ENCODE measurements at places on chromosomes 5 and 9.

- no peak overlapping the region for H3K27ac ChIP-seq
- no peaks in the 10 kb centered on the region for H3K4me1 ChIP-seq
- no peak for DNase-seq
- H3K4me3 ChIP-seq, result no peak overlapping the region
- no peaks in the 10 kb centered on the region for H3K36me3 ChIP-seq
- H3K27me3 ChIP-seq, result no peaks in the 10 kb centered on the region
Measured at GRCh38 chr9:78938821-78939220, 632.9 kb upstream of the TLE4 start.

DNA sequence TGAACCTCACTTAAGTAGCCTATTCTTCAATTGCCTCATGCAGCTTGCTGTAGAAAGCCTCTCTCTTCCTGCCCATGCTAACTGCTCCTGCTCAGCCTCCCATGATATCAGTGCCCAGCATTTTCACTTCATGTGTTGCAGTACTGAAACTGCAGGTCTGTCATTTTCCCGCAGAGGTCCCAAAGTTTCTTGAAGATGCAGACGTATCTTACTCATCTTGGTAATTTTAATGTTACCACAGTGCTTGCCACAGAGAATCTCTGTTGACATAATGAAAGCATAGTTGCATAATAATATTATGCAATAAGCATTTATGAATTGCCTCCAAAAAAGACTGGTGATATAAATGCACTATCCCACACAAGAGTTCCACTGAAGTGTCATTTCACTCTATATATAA, 561.1 kb upstream of the DAP start:
- H3K36me3 ChIP-seq, result no peaks in the 10 kb centered on the region
- no peaks in the 10 kb centered on the region for H3K4me1 ChIP-seq
- no peak for DNase-seq
- H3K27ac ChIP-seq, result no peak overlapping the region
- no peaks in the 10 kb centered on the region for H3K27me3 ChIP-seq
- H3K4me3 ChIP-seq, result no peak overlapping the region

DNA sequence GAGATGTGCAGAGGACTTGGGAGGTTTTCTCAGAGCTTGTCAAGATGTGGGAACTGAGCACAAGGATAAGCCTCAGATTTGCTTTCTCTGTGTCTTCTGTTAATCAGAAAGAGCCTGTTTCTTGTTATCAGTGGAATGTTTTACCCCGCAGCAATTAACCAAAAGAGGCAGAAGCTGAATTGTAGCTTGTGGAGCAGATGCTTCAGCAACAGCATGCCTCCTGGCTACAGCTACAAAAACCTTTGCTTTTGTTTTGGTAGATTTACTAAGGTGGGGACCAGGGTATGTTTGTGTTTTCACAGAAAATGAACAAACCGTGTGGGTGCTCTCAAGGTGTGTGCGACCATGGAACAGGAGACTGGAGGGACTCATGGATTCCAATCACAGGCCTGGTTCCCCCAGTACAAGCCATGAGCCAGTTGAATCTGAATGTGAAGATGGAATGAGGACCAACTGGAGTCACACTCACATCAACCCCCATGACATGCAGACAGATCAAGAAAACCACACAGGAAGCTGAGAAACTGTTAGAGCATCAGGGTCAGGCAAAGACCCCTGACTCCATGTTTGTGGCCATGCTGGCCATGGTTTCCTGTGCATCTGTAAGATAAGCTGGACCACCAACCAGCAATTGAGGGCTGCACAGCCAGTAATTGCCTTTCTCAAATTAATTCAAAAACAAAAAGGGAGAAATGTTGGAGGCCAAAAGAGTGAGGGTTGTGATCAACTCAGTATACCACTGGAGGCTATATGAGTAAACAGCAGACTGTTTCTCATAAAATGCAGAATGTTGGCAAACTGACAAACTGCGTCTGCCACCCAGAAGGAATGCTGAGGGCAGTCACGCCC, 6.9 kb downstream of the UGT3A2 start:
- peaks cover 30% of the 10 kb centered on the region for H3K27me3 ChIP-seq
- no peaks in the 10 kb centered on the region for H3K4me1 ChIP-seq
- no peaks in the 10 kb centered on the region for H3K36me3 ChIP-seq
- H3K27ac ChIP-seq, result no peak overlapping the region

- no peaks in the 10 kb centered on the region for H3K4me1 ChIP-seq
- no peak for DNase-seq
- H3K27me3 ChIP-seq, result no peaks in the 10 kb centered on the region
- H3K36me3 ChIP-seq, result no peaks in the 10 kb centered on the region
- H3K4me3 ChIP-seq, result no peak overlapping the region
- no peak overlapping the region for H3K27ac ChIP-seq
Measured at GRCh38 chr5:14928661-14929060, 57.1 kb upstream of the ANKH start.

DNA sequence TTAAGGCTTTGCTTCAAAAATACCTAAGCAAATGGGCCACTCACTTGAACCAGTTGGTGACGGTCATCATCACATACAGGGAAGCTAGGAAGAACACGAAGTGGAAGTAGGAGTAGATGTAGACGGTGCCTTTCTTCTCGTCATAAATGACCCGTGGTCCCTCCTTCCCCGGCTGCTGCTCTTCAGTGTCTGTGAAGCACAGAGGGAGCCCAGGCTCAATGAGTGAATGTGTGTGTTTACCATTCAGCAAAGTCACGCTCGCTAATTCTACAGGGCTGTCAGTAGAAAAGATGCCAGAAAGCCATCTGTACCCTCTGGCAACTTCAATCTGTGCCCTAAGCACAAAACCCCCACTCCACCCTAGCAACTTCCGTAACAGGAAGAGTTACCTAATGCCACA, 109.8 kb downstream of the SERINC5 start:
- no peak overlapping the region for H3K27ac ChIP-seq
- no peak for DNase-seq
- H3K4me1 ChIP-seq, result no peaks in the 10 kb centered on the region

GRCh38 chr5:176654856-176655255, 7.6 kb downstream of the TSPAN17 start:
- H3K27ac ChIP-seq, result no peak overlapping the region
- no peak overlapping the region for H3K4me3 ChIP-seq
- no peaks in the 10 kb centered on the region for H3K27me3 ChIP-seq
- no peaks in the 10 kb centered on the region for H3K36me3 ChIP-seq
- DNase-seq, result no peak

DNA sequence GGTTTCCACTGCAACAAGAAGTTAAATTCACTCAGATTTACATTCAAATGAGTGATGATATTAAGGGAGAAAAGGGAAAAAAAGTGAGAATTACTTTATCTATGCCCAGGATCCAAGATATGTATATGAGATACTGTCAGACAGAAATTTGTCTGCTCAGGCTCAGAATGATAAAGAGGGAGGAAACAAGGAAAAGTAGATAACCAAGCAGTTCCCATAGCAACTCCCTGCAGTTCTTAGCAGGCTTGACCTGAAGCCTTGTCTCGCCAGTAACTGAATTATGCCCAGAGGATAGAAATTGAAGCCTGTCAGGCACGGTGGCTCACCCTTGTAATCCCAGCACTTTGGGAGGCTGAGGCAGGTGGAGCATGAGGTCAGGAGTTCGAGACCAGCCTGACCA, 304.4 kb downstream of the TLE1 start:
- no peak for DNase-seq
- H3K36me3 ChIP-seq, result 0 out of 2 replicates have a peak, but pooled peaks cover 3% of the 10 kb centered on the region

DNA sequence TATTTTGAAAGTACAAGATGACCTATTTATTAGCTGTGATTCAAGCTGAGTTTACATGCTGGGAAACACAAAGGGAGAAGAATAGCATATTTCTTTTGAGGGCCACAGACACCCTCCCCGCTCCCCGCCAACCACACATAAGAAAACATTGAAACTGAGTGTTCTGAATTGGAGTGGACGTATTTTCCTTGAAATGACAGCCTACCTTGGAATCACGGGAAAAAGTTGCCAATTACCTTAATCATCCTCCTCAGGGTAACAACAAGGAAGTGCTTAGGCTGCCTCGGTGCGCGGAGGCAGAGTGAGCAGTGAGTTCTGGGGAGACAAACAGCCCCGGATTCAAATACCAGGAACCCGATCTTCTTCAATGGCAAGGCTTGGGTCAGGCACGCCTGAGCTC, 31.4 kb downstream of the CFAP77 start:
- DNase-seq, result no peak
- H3K27ac ChIP-seq, result no peak overlapping the region
- no peaks in the 10 kb centered on the region for H3K4me1 ChIP-seq
- peaks cover 85% of the 10 kb centered on the region for H3K27me3 ChIP-seq
- H3K4me3 ChIP-seq, result no peak overlapping the region

GRCh38 chr5:76816110-76816831, 2.6 kb upstream of the F2RL1 start:
- peaks cover 58% of the 10 kb centered on the region for H3K4me1 ChIP-seq
- H3K36me3 ChIP-seq, result 0 out of 2 replicates have a peak, but pooled peaks cover 4% of the 10 kb centered on the region
- H3K27me3 ChIP-seq, result no peaks in the 10 kb centered on the region
- no peak for DNase-seq
- peak overlapping the region; percentile 34 for H3K27ac ChIP-seq

GRCh38 chr5:74209571-74209970, 431.0 kb downstream of the ENC1 start:
- H3K27me3 ChIP-seq, result no peaks in the 10 kb centered on the region
- no peak overlapping the region for H3K4me3 ChIP-seq
- H3K27ac ChIP-seq, result no peak overlapping the region
- peaks cover 16% of the 10 kb centered on the region for H3K4me1 ChIP-seq
- no peaks in the 10 kb centered on the region for H3K36me3 ChIP-seq

DNA sequence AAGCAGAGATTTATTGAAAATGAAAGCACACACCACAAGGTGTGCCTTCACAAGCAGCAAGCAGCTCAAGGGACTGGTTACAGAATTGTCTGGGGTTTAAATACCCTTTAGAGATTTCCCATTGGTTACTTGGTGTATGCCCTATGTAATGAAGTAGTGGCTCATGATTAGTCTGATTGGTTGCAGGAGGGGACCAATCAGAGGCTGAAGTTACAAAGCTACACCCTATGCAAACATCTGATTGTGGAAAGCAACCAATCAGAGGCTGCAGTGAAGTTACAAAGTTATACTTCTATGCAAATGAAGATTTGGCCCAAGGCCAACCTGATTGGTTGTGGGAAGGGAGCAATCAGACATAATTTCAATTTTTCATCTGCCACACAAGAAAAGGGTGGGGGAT, 119.9 kb downstream of the C9orf152 start:
- H3K36me3 ChIP-seq, result no peaks in the 10 kb centered on the region
- no peaks in the 10 kb centered on the region for H3K27me3 ChIP-seq
- no peak overlapping the region for H3K4me3 ChIP-seq
- peaks cover 34% of the 10 kb centered on the region for H3K4me1 ChIP-seq
- no peak for DNase-seq

DNA sequence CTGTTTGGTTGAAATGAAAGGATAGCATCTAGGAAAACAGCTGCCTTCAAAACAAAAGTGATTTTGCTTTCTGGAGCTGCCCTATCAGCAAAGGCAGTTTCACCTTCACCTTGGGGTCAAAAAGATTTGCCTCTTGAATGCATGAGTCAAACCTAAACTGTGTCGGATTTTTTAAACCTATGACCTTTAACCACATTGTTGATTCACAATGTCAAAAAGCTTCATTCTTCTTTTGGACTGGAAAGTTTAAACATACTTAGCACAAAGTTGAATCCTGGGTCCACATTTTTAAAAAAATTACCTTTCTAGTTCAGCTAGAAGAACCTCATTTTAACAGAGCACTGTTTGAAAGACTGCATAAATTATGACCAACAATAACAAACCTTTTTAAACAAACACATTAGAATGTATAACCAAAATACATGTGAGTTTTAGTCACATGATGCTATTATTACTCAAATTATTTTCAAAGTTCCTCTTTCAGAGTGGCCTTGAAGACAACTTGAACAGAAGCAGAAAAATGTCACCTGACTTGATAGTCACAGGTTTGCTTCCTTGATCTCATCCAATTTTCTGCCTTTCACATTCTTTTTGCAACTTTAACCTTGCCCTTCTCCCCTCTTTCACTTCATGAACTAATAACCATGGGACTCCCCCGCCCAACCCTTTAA, 109.7 kb upstream of the LHFPL2 start:
- DNase-seq, result peak; percentile 39
- H3K27me3 ChIP-seq, result no peaks in the 10 kb centered on the region
- no peaks in the 10 kb centered on the region for H3K36me3 ChIP-seq
- peaks cover 31% of the 10 kb centered on the region for H3K4me1 ChIP-seq

DNA sequence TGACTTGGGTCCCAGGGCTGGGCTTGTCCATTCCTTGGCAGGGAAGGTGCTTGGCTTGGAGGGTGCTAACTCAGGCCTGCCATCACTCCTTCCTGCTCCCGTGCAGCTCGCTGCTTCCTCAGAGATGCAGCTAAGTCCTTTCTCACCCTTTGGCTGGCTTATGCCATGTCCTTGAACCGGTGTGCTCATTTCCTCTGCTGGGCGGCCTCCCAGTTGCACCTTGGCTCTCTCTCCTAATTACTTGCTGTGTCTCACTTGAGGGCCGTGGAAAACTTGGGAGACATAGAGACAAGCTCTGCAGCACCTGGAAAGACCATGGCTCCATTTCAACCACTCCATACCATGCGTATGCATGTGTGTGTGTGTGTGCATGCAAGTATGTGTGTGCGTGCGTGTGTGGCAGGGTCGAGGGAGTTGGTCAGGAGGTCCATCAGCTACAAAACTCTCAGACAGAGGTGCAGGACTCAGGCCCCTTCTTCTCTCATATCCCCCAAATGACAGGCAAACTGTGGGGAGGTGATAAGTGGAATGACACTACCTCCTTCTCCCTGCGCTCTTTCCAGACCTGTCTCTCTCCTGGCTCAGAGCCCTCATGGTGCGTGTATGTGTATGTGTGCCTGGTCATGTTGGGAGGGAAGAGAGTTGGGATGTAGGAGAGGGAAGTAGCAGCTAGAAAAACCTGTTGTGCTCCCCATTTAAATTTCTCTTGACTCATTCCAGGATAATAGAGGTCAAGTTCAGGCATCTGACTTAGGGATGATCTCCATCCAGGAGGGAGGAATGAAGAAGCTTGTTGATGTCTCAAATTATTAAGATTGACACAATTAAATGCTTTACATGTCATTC, 17.6 kb upstream of the MTMR12 start:
- H3K36me3 ChIP-seq, result no peaks in the 10 kb centered on the region
- H3K4me3 ChIP-seq, result no peak overlapping the region
- no peaks in the 10 kb centered on the region for H3K27me3 ChIP-seq
- no peak overlapping the region for H3K27ac ChIP-seq

GRCh38 chr5:773517-774264, 10.8 kb downstream of the ZDHHC11B start:
- no peaks in the 10 kb centered on the region for H3K4me1 ChIP-seq
- H3K4me3 ChIP-seq, result no peak overlapping the region
- DNase-seq, result no peak
- no peaks in the 10 kb centered on the region for H3K36me3 ChIP-seq
- H3K27me3 ChIP-seq, result peaks cover 71% of the 10 kb centered on the region

All from PC-9 (cell line).